GM04504 (cell line): ENCODE measurements at places on chromosomes 3 and 15.

- no peak for DNase-seq
Observed at GRCh38 chr15:26475554-26475953, 297.3 kb downstream of the GABRB3 start.

GRCh38 chr15:60721257-60721626, 242.3 kb upstream of the ICE2 start:
- DNase-seq = no peak

GRCh38 chr3:124686028-124686670, 44.1 kb upstream of the UMPS start:
- DNase-seq = no peak

- no peak for DNase-seq
Observed at GRCh38 chr3:57985176-57985983, 22.8 kb upstream of the FLNB start.
